Activated T-helper 1 cell treated with Interleukin-2 at 50 U/mL for 16 hours (primary cell): ENCODE measurements at places on chromosomes 6 and 20.
A peak's percentile ranks its signal among the peaks of the same experiment; 100 is the strongest.

DNA sequence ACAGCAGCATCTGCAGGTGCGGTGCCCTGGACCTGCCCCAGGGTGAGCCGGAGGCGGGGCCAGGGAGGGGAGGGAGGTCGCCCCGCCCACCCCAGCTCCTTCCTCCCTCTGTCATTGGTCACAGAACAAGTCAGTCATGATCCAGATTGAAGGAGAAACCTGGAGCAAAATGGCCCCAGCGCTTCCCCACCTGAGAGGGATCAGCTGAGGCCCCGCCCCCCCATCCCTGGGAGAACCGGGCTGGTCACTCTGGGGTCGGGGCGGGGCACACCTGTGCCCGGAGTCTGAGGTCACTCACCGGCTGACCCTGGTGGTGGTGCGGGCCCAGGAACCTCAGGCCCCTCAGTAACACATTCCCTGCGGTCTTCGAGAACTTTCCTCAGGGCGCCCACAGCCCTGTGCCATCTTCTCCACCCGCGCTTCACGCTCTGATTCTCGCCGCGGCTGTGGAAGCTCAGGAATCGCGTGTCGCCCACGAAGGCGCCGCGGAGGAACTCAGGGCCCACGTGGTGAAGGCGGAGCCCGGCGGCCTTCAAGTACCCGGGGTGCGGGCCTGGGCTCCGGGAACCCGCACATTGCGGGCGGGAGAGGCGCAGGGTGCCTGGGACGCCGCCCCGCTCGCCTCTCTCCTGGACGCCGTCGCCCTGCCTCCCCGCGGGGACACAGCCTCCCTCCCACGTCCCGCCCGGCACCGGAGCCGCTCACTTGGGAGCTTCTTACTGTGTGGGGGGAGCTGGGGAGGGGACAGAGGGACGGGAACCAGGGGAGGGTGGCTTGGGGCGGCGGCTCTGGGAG, 36.4 kb upstream of the HLA-C start:
- DNase-seq, result peak; percentile 68

- DNase-seq, result no peak
Observed at GRCh38 chr6:148965287-148965686, 218.5 kb downstream of the UST start.

GRCh38 chr6:19279273-19279684, 557.9 kb upstream of the ID4 start:
- no peak for DNase-seq

DNA sequence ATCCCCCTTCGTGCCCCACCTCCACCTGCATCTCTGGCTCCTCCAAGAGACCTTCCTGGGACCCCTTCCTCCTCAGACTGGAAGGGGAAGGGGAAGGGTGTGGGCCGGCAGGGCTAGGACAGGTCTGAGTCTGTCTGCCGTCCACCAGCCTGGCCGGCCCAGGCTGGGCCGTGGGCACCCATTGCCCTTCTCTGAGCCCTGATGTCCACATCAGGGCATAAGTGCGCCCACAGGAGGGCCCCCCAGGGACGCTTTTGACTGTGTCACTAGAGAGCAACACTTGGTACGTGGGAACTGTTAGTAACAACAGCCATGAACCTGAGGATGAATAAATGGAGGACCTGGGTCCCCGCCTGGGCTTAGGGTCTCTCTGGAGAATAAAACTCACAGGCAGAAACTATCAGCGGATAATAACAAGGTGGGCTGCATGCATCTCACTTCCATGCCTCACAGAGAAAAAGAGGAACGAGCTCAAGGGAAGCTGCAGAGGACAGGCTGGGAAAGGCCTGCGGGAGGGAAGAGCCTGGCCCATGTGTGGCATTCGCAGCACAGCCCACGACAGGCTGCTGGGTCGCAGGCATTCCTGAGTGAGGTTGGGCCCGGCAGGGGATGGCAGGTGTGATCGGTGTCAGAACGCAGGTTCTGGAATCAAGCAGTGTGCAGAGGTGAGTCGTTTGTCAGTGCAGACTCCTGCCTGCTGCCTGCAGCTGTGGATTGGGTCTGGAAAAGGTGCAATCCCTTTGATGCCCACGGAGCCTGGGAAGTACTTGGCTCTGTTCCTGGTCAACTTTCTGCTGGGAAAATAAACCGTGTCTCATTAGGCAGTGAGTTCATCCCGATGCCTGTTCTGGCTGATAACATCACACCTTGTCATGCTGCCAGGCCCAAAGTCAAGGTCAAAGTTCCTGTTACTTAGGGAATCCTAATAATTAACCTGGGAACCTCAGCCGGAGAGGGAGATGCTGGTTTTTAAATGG, 60.9 kb downstream of the BCAS4 start:
- no peak for DNase-seq

GRCh38 chr20:38392356-38392755, 42.8 kb downstream of the SNHG17 start:
- DNase-seq, result no peak

DNA sequence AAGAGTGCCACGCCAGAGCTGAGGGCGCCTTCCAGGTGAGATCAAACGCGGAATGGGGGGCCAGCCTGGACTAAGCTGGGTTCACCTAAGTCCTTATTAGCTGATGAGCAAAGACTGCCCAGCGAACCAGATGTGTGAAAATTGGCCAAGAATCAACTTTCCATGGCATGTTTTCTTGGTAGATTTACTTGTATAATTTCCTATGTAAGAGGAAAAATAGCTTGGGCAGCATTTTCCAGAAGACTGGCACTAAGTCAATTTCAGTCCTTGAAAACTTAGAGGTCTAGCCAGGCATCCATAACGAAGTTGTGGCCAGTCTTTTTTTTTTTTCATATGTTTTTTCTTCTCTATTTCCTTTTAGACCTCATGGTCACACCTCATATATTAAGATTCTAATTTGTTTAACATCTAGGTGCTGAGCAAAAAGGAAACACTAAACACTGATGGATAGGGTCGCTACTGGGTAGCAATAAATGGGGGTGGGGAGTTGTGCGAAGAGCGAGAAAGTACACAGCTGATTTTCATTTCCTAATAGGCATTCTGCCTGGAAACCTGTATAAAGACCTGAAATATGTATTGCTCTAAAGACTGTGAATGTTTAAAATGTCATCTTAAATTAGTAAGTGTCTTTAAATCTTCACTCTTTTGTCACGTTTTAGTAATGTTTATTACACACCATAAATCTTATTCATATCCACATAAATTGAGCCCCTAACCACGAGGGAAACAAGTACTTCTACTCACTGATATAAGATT, 188.8 kb downstream of the CD83 start:
- no peak for DNase-seq

- no peak for DNase-seq
Observed at GRCh38 chr6:149343501-149343900, 26.0 kb downstream of the TAB2 start.

GRCh38 chr20:25011831-25012241, 19.3 kb upstream of the APMAP start:
- no peak for DNase-seq
